Activated CD4-positive, alpha-beta T cell treated with anti-CD3 and anti-CD28 coated beads, Interleukin-2, amount 50 U/mL, for 48 hours (primary cell): ENCODE measurements at places on chromosomes 3 and 15.
A peak's percentile ranks its signal among the peaks of the same experiment; 100 is the strongest.

- no peak for DNase-seq
Observed at GRCh38 chr15:92460023-92460422, 66.3 kb downstream of the ST8SIA2 start.

DNA sequence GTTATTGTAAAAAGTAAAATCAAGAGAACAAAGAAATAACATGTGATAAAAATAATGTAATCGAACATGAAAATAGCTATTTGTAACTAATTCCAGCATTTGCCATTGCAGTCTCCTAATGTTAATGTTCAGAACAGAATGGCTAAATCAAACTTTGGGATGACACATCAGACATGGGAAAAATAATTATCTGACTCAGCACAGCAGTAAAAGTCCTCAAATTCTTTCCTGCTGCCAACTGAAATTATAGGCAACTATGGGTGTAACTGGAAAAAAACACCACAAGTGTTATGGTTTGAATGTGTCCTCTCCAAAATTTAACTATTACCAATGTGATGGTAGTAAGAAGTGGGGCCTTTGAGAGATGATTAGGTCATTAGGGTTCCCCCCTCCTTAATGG is 446.7 kb downstream of the C3orf38 start:
- DNase-seq: no peak

- no peak for DNase-seq
Observed at GRCh38 chr15:48876057-48876456, 1.9 kb upstream of the EID1 start.

DNA sequence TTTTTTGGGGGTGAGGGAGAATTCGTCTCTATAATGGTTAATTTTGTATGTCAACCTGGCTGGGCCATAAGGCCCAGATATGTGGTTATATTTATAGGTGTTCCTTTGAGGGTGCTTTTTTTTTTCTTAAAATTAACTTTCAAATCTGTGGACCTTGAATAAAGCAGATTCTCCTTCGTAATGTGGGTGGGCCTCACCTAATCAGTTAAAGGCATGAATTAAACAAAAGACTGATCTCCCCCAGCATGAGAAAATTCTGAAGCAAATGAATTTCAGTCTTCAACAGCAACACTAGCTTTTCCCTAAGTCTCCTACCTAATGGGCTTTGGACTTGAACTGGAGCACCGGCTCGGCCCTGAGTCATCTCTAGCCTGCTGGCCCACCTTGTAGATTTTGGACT is 77.4 kb downstream of the GMNC start:
- DNase-seq: no peak

- DNase-seq: no peak
Observed at GRCh38 chr3:182628531-182628930, 164.8 kb upstream of the ATP11B start.

GRCh38 chr15:50064673-50065072 is 54.4 kb downstream of the ATP8B4 start:
- no peak for DNase-seq

DNA sequence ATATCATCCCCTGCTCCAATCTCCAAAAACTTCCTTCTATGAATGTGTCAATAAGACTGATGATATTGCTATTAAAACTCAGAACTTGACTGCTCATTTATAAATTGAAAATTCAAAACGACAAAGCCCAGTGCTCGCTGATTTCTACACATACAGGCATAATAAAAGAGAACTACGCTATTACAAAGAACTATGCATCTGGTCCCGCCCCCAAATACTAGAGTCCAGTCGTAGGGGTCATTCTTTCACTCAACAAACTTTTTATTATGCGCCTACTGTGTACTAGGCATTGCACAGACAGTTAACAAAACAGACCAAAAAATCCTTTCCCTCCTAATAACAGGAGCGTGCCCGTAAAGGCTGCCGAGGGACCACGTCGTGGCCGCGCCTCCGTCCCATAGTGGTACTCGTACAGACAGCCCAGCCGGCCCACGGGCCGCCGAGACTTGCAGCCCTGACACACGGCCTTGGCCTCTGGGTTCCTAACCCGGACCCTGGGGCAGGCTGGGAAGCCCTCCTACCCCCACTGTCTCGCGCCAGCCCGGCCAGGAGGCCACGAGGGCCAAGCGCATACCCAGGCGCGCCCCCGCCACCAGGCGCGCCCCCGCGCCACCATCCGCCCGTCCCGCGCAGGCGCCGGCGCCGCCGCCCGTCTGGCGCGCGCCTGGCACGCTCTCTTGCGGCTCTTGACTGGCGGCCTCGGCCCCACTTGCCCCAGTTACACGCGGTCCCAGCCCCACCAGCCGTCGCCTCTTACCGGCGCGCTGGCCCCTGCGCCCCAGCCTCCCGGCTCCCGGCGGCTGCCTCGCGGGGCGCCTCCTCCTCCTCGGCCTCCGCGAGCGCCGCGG is 757 bp downstream of the AVEN start:
- DNase-seq: peak; percentile 73

GRCh38 chr15:39130556-39131379 is 450.1 kb upstream of the THBS1 start:
- no peak for DNase-seq

GRCh38 chr3:59566481-59566975 is 516.7 kb upstream of the CFAP20DC start:
- no peak for DNase-seq

GRCh38 chr15:68199340-68199739 is 5.8 kb downstream of the CALML4 start:
- no peak for DNase-seq

DNA sequence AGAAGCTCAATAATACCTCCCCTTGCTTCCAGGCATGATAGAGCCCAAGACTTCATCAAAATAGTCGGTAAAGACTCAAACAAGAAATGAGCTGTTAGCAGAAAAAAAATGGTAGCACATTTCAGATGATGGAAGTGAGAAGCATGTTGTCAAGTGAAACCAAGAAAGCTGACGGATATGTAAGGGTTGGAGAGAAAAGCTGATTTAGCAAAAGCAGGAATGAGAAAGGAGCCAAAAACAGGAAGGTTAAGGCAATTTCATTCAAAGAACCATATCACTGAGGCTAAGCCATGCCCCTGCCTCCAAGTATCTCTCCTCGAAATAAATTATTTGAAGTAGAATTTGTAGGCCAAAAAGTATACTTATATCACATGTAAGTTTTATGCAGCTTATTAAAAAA is 88.8 kb downstream of the ANO10 start:
- no peak for DNase-seq

GRCh38 chr3:152362086-152362485 is 93.4 kb downstream of the MBNL1 start:
- no peak for DNase-seq

DNA sequence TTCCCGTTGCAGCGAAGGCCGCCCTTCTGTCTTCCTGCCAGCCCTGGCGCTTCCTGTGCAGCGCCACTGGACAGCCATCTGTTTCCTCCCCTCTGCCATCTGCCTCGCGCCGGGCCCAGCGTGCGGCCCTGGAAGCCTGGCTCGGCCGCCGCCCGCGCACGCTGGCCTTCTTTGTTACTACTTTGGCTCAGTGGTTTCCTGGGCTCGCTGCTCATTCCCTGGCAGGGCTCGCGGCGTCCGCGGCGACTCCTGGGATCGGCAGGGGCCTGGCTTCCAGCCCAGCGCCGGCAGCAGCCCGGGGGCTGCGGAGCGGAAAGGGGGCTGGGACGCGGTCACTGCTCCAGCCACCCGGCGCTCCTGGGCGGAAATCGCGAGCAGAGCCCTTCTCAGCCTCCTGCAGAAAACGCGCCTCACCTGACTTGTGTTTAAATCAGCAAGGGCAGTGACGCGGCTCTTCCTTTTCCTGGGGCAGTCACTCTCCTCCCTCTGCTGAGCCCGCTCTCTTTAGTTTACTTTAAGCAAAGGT is 10.0 kb downstream of the CMTM7 start:
- peak; percentile 56 for DNase-seq

DNA sequence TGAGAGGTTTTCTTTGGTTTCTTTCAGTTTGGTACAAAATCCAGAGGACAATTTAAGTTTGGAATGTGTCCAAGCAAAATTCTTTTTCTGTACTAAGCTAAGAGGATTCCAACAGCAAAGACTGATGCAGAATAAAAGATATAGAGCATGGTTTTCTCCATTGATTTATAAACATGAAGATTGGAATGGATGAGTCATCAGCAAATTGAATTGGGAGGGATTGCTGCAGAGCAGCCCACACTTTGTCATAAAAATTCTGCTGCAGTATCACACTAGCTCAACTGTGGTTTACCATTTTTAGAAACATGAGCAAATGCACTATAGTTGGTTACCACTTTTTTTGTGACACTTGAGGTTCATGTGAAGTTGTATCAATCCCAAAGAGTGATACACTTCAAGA is 16.1 kb upstream of the LARP6 start:
- DNase-seq: no peak

DNA sequence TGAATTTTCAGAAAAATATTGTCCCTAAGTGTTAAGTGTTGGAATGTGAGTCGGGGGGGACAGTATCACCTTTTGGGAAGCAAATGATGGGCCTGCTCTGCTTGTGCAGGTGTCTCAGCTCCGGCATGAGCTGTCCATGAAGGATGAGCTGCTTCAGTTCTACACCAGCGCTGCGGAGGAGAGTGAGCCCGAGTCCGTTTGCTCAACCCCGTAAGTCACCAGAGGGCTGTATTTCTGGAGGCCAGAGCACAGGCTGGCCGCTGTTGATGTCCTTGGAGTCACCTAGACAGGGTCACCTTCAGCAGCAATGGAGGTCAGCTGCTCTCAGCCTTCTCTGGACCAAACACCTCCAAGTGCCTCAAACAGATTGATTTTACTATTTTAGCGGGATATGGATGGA is 78.0 kb downstream of the CCK start:
- no peak for DNase-seq

GRCh38 chr3:9749296-9749644 is 482 bp upstream of the OGG1 start:
- DNase-seq: no peak

GRCh38 chr15:40043927-40044716 is 5.1 kb upstream of the SRP14 start:
- DNase-seq: no peak

DNA sequence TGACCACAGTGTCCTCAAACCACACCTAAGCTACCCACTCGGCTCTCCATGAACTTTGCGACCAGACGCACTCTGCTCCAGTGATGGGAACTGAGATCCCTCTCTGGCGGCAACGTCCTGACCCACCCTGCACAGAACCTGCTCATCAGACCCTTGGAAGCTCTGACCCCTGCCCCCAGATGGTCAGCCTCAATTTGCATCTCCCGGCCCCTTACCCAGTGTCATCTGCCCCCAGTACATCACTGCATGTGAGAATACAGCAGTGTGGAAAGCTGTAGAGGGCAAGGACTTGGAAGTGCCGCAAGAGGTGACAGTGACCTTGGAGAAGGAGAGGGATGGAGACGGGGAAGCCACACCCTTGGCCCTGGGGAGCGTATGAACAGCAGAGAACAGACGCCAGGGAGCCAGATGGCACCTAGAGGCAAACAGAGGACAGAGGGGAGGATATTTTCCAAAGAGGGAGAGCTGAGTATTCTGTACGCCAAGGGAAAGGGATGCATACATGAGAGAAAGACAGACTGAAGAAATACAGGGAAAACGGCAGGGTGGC is 192.0 kb downstream of the XXYLT1 start:
- DNase-seq: no peak

DNA sequence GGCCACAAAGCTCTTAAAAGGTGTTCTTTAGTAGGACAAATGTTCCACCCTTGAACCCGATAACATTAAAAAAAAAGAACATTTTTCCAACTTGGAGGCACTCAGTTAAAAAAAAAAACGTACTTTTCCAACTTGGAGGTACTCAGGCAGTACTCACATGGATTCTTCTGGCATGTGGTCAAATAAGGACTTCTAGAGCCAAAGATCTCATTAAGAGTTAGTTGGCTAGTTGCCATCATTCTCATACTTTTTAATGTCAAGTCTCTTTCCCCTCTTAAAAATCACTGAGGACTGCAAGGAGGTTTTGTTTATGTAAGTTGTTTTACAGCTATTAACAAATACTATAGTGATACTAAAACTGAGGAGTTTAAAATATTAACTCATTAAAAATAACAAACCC is 101.0 kb downstream of the CADPS start:
- no peak for DNase-seq

DNA sequence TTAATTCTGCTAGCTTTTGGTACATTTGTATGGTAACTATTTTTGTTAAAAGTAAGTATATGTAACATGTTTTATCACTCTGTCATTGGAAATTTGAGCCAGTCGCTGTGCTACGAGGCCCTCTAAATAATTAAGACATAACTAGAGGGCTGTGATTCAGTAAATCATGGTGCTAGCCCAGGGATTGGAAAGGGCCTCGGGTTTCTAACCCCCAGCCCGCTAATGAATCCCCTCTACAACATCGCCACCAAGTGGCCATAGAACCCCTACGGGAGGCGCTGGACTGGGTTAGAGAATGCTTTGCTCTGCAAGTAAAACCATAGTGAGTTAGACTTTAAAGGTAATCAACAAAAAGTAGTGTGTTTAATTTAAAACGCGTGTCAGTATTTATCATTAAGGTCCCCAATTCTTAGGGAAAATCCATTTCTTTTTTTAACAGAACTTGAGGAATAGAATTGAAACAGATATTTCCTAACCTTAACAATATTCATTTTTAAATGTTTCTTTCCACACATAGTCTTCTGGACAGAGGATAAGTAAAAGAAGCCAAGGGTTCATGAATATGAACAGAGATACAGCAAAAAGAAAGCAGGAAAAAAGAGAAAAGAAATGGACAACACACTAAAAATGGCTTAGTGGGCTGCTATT is 744.7 kb downstream of the EPHA3 start:
- DNase-seq: no peak

DNA sequence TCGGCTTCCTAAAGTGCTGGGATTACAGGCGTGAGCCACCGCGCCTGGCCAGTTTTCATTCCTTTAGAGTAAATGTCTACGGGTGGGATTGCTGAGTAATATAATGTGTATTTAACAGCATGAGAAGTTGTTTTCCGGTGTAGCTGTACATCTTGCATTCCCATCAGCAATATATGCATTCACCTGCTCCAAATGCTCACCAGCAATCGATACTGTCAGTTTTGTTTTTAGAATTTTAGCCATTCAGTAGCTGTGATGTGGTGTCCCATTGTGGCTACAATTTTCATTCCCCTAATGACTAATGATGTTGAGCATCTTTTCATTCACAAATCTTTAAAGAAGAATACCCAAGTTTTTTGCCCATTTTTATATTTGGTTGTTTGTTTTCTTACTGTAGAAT is 134.8 kb upstream of the RGMA start:
- no peak for DNase-seq

GRCh38 chr3:32686713-32687112 is 1.7 kb downstream of the CNOT10 start:
- DNase-seq: no peak

GRCh38 chr15:28942046-28942445 is 56.3 kb downstream of the APBA2 start:
- DNase-seq: peak; percentile 28

- peak; percentile 72 for DNase-seq
Observed at GRCh38 chr3:157606011-157606851, 103.0 kb upstream of the VEPH1 start.

DNA sequence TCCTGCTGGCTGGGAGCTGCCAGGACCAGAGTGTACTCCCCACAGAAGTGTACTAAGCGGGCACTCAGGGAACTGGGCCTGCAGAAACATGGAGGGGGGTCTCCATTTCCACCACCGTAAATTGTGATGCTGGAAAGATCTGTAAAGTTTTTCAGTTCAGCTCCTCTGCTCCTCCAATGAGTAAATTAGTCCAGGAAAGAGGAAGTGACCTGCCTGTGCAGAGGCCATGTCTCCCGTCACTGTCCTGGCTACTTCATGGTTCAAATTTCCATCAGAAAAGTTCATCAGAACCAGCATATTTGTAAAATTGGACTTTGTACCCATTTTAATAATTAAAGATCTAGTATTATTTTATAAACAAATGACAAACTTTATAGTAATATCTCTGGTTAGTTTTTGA is 226.7 kb upstream of the THBS1 start:
- DNase-seq: no peak

- no peak for DNase-seq
Observed at GRCh38 chr3:194294199-194294894, 56.8 kb downstream of the CPN2 start.
